ENCODE measurements at places on chromosomes 12 and 14.
A peak's percentile ranks its signal among the peaks of the same experiment; 100 is the strongest.

GRCh38 chr14:21382886-21383847 lies 652 bp downstream of the SUPT16H start:
- DNase-seq, result peak; percentile 63

GRCh38 chr12:70214972-70215617 lies 28.1 kb upstream of the CNOT2 start:
- DNase-seq, result no peak

GRCh38 chr14:104976198-104977007 lies 1.8 kb downstream of the AHNAK2 start:
- peak; percentile 73 for DNase-seq

DNA sequence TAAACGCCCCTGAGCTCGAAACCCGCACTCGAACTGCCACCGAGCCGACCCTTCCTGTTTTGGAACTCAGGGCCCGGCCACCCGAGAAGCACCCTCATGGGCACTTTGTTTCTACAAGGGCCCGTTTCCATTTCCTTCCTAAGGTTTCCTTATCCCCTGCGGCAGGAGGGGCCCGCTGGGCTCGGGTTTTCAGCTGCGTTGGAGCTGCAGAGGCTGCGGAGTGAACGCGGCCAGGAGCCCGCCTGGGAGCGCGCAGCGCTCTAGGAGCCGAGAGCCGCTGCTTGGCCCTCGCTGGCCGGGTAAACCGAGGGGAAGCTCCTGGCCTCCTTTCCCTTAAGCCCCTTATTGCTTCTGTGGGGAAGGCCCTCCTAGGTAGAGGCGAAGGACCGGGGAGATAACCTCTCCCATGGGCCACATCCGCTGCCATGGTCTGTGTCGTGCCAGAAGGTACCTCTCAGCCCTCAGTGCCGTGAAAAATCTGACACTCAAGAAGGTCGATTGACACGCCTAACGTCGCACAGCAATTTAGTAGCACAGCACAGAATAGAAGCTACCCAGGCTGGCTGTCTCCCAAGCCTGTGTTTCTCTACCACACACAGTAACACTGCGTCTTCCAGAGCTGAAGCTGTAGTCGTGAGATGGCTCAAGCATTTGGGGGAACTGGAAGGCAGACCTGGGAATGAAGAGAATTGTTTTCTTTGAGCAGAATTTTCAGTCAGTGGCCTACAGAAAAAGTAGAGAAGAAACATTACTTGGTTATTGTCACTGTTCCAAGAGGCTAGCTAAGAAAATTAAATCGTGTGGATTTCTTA lies 12.9 kb upstream of the CALM1 start:
- peak; percentile 53 for DNase-seq

- DNase-seq, result no peak
Measured at GRCh38 chr12:13197032-13197431, 506 bp downstream of the EMP1 start.

- DNase-seq, result no peak
Measured at GRCh38 chr14:33596211-33597080, 354.4 kb downstream of the EGLN3 start.

- DNase-seq, result no peak
Measured at GRCh38 chr12:56348776-56349175, 10.1 kb downstream of the IL23A start.

DNA sequence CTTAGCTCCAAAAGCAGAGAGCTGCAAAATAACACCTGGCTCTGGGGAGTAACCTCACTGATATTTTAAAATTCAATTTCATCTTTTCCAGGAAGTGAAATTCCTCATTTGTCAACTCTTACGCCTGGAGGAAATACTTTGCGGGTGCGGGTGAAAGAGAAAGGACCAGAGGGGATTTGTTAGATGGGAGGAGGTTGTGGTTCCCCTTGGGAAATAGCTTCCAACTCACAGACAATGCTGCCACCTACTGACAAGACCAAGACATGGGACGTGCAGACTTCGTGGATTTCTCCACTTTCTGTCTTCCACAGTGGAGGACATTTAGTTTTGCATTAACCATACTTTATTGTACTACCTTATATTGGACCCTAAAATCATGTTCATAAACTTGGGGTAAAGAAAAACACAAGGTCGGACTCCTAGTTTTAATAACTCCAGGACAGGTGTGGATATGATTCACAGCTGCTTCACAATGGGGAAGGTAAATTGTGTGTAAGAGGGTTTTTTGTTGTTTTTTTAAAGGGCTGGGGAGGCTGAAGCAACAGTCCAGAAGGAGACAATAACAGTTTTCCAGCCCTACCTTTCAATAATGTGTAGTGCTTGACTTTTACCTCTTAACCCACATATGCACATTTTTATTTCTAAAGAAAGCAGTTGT lies 10.8 kb downstream of the FBXL14 start:
- DNase-seq, result peak; percentile 91

DNA sequence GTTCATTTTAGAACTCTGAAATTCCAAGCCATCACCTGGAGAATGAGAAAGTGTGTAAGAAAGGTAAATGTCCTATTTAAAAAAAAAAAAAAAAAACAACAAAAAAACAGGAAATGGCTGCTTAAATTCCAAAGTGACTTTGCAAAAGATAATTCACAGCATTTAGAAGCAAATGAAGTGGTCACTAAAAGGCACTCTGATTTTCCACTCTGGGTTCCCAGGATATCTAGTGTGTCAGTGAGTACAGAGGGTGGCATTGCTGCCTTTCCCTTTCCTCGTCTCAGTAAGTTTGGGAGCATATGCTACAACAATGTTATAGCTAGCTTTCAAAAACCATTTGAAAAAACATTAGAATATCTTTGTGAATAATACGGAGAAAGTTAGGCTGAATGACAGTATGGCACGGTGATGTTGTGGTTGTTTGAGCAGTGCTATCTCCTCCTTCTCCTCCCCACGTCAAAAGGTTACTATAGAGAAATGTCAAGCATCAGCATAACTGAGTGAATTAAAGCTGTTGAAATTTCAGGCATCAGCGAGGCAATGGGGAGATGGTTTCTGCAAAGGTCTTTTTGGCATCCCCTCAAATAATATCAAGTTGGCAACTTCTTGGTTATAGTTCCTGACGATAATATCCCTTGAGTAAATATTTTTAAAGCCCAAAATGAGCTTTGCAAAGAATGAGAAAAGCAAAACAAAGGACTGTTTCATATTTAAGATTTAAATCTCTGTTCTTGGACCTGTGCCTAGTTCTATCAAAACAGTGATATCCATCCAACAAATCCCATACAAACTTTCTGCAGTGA lies 164.5 kb upstream of the E2F7 start:
- DNase-seq, result no peak

- DNase-seq, result peak; percentile 29
Measured at GRCh38 chr14:100025111-100025510, 40.1 kb upstream of the EVL start.

DNA sequence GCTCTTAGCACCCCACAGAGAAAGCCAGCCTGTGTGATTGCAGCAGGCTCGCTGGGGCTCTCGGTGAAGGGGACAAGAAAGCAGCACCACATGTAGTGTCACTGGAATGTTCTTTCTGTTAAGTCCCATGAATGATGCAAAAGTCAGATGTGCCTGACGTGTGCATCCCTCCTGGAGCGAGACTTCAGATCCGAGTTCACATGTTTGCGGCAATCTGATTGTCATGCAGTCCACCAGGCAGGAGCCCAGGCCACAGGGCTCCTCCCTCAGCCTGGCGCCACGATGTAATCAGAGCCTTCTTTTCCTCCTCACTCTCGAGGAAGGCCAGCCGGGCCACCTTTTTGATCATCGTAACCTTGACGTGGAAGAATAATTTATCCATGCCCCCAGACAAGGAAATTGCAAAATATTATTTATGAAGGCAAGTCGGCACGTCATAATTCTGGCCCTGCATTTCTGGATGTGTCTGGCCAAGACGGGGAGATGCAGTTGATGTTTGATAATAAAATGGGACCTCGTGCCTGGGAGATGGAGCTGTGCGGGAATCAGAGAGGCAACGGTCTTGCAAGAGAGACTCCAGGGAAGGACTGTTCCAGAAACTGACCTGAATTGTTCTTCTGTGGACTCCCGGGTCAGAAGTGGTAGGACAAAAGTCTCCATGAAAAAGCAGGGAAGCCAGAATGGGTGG lies 214.6 kb downstream of the PHETA1 start:
- DNase-seq, result peak; percentile 2

- peak; percentile 60 for DNase-seq
Measured at GRCh38 chr12:104698871-104699270, 242.1 kb downstream of the CHST11 start.

GRCh38 chr12:119885549-119885948 lies 8.4 kb upstream of the CIT start:
- no peak for DNase-seq

DNA sequence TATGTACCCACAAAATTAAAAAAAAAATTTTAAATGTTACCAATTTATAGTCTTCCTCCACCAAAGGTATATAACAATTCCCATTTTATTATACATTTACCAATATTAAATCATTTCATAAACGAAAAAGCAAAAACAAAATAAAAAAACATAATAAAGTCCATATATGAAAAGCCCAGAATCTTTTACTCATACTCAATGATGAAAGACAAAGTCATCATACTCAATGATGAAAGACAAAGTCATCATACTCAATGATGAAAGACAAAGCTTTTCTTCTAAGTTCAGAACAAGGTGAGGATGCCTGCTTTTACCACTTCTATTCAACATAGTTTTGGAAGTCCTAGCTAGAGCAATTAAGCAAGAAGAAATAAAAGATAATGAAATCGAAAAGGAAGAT lies 28.1 kb downstream of the TMEM116 start:
- no peak for DNase-seq

GRCh38 chr12:30537228-30537627 lies 158.4 kb downstream of the IPO8 start:
- no peak for DNase-seq

- DNase-seq, result peak; percentile 96
Measured at GRCh38 chr14:87108726-87109125, 884.3 kb downstream of the GALC start.

GRCh38 chr12:74647256-74647655 lies 109.6 kb downstream of the ATXN7L3B start:
- DNase-seq, result no peak

DNA sequence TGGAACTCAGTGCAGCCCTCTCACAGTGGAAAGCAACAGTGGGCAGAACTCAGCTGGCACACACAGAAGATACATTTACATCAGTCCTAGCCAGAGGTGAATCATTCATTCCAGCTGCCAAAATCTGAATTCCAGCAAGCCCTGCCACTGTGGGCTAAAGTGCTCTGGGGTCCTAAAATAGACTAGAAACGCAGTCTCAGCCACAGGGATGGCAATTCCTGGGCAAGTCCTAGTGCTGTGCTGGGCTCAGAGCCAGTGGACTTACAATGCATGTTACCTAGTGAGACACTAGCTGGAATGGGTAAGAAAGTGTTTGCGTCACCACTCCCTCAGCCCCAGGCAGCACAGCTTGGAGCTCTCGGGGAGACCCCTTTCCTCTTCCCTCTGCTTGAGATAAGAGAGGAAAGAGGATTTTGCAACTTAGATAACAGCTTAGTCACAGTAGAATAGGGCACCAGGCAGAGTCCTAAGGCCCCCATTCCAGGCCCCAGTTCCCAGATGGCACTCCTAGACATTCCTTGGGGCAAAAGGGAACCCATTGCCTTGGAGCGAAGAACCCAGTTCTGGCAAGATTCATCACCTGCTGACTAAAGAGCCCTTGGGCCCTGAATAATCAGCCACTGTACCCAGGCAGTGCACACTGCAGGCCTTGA lies 592.9 kb downstream of the FSCB start:
- no peak for DNase-seq

GRCh38 chr12:19771858-19772257 lies 332.6 kb downstream of the AEBP2 start:
- peak; percentile 86 for DNase-seq

GRCh38 chr12:51323317-51323960 lies 535 bp downstream of the BIN2 start:
- DNase-seq, result no peak

GRCh38 chr12:67270622-67271021 lies 1.5 kb downstream of the CAND1 start:
- no peak for DNase-seq

DNA sequence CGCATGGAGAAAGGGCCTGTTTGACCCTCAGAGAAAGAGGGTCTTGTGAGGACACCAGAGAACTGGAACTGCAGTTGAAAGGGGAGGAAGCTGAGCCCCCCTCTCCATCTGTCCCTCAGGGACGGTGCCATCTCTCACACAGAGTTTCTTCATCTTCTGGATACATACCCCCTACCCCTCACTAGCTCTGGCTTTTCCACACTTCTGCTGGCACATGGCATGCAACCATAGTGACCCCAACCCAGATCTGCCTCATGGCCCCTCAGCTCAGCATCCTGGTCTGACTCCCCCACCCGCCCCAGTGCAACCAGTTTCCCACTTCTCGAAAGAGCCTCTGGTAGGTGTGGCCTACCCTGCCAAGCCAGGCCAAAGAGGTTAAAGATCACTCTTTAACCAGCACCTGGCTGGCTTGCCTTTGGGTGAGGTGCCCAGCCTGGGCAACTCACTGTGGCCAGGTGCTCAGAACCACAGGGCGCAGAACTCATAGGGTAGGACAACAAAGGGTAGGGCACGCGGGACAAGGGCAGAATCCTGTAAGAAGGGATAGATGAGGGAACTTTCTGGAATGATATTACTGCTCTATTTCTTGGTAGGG lies 25.8 kb downstream of the GALNT16 start:
- no peak for DNase-seq

GRCh38 chr14:36997843-36998242 lies 174.6 kb downstream of the SLC25A21 start:
- DNase-seq, result peak; percentile 9

GRCh38 chr12:3175238-3175637 lies 98.1 kb downstream of the TSPAN9 start:
- no peak for DNase-seq

DNA sequence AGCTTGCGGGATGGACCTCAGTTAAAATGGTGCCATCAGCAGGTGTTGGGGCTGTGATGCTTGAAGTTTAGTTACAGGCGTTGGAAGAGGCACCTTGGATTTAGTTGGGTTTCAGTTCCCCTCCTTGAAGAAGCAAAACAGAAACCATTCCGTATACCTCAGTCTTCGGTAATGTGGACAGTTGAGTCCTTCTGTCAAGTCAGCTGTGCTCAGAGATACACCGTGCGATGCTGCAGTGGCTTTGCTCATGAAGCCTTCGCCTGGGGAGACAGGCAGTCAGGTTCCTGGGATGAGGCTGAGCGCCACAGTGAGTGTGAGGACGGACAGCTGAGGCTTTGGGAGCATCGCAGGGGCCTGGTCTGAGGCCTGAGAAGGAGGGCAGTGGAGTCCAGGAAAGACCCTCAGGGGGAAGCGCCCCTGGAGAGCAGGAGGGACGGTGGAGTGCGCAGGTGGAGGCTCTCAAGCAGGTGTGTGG lies 7.4 kb downstream of the RAN start:
- no peak for DNase-seq

DNA sequence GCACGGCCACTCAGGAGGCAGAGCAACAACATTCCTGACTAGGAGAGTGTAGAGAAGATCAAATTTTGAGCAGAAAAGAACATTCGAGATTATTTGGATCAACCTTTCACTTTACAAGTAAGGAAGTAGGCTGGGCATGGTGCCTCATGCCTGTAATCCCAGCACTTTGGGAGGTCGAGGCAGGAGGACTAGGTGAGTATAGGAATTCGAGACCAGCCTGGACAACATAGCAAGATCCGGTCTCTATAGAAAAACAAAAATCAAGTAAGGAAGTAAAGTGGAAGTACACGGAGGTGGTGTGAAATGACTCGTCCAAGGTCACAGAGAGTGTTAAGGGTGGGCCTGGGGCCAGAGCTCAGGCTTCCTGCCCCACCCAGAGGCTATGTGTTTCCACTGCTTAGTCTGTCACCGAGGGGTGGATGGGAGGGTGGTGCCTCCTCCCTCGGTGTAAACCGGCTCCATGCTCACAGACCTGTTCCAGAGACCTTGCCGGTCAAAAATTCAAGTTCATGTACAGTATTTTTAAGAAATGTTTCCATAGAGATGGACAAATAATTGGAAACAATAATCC lies 51.9 kb downstream of the MAP1LC3B2 start:
- no peak for DNase-seq
